Stimulated activated CD8-positive, alpha-beta memory T cell treated with anti-CD3 and anti-CD28 coated beads, Interleukin-7, amount 100 ng/mL, for 1 hour (primary cell): ENCODE measurements at places on chromosomes 7 and 10.

DNA sequence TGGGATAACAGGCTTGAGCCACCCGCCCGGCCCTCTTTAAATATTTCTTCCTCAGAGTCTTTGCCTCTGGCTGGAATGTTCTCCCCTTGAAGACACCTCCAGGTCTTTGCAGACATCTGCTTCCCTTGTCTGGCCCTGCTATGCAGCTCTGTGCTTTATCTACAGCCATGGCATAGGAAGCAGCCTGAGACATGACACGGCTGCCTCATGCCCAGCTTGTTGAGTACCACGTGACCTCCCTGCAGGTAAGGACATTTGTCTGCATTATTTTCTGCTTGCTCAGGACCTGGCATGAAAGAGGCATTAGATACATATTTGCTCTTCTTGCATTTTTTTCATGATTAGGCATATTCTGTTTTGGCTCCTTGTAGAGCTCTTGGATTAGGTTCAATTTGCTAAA lies 113.8 kb upstream of the KLF6 start:
- DNase-seq, result no peak

GRCh38 chr7:34104992-34105391 lies 199.7 kb downstream of the BMPER start:
- DNase-seq, result no peak

GRCh38 chr10:78575400-78575799 lies 493.4 kb upstream of the ZMIZ1 start:
- no peak for DNase-seq

DNA sequence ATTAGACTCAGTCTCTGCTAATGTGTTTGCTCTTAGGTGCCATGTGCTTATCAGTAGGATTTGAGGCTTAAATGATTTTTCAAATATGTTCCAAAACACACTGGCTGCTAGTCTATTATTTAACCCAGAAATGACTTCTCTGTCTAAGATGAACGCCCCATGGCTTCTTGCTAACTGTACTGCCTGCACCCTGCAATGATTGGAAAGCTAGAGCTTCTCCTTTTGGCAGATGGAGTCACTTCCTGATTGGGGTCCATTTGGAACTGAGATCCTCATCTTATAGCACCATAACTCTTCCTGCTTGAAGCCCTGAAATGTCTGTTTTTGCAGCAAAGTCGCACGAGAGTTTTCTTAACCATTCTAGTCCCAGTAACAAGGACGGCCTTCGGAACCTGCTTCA lies 186.5 kb upstream of the ADO start:
- no peak for DNase-seq

GRCh38 chr10:124106241-124106879 lies 13.0 kb upstream of the CHST15 start:
- no peak for DNase-seq
